Urothelium cell line (cell line): ENCODE measurements at places on chromosomes 16 and 17.

GRCh38 chr16:11452746-11453389, 107.6 kb downstream of the RMI2 start:
- DNase-seq = no peak

DNA sequence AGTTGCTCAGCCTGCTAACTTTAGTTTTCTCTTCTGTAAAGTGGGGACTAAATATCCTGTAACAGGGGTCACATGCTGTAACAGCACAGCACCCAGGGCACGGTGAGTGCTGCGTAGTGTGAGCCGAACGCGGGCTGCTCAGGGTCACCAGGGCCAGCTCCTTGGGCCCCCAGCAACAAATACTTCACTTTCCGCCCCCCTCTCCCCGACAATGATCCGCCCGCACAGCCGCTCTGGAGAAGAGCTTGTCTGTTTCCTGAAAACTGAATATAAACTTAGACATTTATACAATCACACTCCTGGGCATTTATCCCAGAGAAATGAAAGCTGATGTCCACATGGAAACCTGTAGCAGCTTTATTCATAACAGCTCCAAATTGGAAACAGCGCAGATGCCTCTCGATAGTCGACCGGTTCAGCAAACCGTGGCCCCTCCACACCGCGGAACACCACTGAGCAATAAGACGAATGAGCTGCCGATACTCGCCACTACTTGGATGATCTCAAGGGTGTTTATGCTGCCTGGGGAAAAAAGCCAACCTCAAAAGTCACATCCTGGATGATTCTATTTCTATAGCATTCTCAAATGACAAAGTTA, 267.2 kb downstream of the PARN start:
- no peak for DNase-seq

GRCh38 chr16:49464877-49465504, 91.4 kb downstream of the C16orf78 start:
- no peak for DNase-seq

- no peak for DNase-seq
These were observed 44.7 kb downstream of the COG7 start for GRCh38 chr16:23408242-23408822.

- DNase-seq = no peak
These were observed 759 bp upstream of the PAM16 start for GRCh38 chr16:4351880-4352279.

DNA sequence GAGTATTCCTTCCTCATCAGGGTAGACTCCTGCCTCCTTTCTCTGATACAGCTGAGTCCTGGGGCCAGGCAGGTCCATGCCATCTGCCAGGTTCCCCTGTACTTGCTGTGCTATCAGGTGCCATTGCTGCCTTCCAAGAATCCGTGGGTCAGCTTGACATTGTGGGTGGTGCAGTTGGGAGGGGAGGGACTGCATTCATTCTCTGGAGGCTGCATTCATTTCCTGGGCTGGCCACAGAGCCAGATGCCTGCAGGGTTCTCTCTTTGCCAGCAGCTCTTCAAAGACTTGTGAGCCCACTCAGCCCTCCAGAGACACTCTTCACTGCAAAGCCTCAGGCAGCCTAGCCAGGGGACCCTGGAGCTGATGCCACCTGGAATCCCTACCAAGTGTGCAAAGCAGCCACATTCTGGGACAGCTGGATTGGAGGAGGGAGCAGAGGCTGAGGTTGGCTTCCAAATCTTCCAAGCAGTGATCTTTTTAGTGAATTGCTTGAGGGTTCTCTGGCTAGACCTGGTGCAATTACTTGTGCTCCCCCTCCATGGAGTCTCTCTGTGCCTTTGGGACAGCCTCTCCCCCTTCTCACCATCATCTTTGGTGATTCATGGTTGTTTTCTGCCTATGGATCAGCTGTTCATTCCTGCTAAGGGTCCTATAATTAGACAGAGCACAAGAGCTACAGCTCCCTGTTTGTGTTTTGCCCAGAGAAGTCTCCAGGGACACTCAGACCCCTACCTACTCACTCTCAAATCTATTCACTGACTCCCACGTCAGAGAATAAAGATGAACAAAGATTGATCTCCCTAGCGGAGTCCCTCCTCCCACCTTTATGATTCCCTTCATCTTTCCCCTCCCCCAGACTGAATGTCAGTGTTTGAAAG, 20.9 kb downstream of the ANKFN1 start:
- DNase-seq = peak; percentile 45
